GM23248 (cell line): ENCODE measurements at places on chromosomes 5 and 9. TPM values are rescaled to one million over a fixed set of nuclear protein-coding genes. Genes with fewer than 3 reads are reported as not detected.
A peak's percentile ranks its signal among the peaks of the same experiment; 100 is the strongest.

- no peaks in the 10 kb centered on the region for H3K36me3 ChIP-seq
- no peak overlapping the region for H3K4me3 ChIP-seq
- peaks cover 31% of the 10 kb centered on the region for H3K4me1 ChIP-seq
Observed at GRCh38 chr5:81774374-81774773, 23.5 kb upstream of the SSBP2 start.

DNA sequence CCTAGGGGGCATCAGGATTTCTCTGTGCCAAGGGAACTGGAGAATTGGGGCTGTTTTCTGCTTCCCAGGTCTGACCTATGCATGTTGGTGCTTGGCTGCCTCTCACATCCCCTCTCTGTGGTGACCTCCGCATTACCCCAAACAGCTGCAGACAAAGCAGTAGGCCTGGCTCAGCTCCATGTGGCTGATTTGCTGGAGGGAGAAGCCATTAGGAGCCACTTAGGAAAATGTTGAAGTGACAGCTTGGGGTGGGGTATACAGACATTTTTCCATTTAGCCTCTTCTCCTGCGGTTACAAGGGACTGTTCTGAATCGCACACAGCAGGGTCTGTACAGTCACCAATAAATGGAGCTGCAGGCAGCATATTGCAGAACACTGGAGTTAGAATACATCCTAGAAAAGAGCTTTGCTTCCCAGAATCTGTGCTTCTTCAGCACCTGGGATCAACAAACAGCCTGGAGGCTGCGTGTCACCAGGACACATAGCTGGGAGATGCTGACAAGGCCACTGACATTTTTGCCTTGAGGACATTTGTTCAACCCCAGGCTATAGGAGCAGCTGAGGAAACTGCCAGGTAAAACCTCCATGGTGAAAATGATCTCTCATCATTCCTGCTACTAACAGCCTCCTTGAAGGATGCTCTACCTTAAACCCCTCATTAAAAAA lies 335.3 kb downstream of the DIRAS2 start:
- H3K27me3 ChIP-seq, result no peaks in the 10 kb centered on the region
- no peaks in the 10 kb centered on the region for H3K36me3 ChIP-seq
- no peak overlapping the region for H3K27ac ChIP-seq
- no peak overlapping the region for H3K4me3 ChIP-seq

- DNase-seq, result peak; percentile 40
- no peaks in the 10 kb centered on the region for H3K27me3 ChIP-seq
- H3K27ac ChIP-seq, result peak overlapping the region; percentile 44
- no peaks in the 10 kb centered on the region for H3K36me3 ChIP-seq
- no peak overlapping the region for H3K4me3 ChIP-seq
Observed at GRCh38 chr5:142830241-142831008, 60.2 kb downstream of the ARHGAP26 start.

DNA sequence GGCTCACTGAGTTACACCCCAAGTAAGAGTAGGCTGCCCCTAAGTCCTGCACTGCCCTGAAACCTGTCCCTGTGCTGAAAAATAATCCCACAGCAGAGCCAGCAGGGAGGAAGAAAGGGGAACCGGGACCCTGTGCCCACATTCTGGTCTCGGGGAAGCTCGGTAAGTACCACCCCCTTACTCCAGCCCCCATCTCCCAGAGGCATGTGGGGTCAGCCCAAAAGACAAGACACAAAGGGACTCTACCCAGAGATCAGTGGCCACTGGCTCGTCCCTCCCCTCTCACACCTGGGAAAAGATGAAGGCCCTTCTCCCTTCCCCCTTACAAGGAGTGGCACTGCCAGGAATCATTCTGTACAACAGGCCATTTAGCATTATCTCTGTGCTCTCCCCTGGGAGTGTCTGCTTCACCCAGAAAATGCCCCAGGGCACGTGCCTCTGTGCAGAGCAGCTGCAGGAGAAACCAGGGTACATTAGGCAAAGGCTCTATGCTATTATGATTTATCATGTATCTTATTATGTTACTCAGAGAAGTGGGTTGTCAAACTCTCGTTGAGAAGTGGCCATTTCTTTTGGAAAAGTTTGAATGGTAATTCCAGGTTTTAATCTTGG lies 71.3 kb downstream of the NDFIP1 start:
- no peak for DNase-seq
- H3K27ac ChIP-seq, result no peak overlapping the region
- H3K4me1 ChIP-seq, result 0 out of 2 replicates have a peak, but pooled peaks cover 3% of the 10 kb centered on the region
- H3K27me3 ChIP-seq, result no peaks in the 10 kb centered on the region

GRCh38 chr9:136865041-136865767 lies 904 bp downstream of the EDF1 start:
- H3K27me3 ChIP-seq, result no peaks in the 10 kb centered on the region
- peaks cover 15% of the 10 kb centered on the region for H3K4me1 ChIP-seq
- H3K27ac ChIP-seq, result no peak overlapping the region
- no peak for DNase-seq
- H3K36me3 ChIP-seq, result peaks cover 6% of the 10 kb centered on the region

DNA sequence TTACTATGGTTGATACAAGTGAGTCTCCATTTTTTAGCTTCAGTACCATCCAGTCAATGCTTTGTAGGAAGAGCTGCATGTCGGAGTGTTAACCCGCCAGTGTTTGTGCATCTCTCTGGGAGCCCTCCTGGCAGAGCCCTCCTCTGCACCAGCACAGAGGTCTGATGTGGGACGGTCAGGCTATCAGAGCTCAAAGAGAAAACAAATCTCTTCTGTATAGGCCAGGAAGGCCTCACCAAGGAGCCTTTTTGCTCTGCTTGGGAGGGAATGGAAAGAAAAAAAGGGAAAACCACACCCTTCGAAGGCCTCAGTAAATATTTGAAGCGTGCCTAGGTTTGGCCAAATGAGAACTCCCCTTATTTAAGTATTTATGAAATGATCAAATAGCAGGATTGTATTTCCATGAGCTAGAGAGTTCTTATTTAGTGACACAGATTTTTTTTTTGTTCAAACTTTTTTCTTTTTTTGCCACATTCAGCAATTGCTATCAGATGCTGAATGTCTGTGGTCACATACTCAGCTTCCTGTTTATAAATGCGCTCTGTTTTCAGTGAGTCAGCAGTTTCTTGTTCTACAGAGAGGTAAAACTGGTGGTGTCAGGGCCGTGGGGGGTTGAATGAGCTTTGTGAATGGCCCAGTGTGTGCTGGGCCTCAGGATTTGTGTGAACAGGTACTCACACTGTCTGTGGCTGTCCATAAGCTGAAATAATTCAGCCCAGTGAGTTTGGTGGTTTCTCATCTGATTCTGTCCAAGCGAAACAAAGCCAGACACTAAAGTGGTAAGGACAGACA lies 226.6 kb downstream of the SNX18 start:
- H3K4me3 ChIP-seq, result 0 out of 2 replicates have a peak overlapping the region, but pooled peaks have one; percentile 17
- H3K27ac ChIP-seq, result peak overlapping the region; percentile 89
- no peaks in the 10 kb centered on the region for H3K36me3 ChIP-seq
- H3K27me3 ChIP-seq, result no peaks in the 10 kb centered on the region
- peak; percentile 94 for DNase-seq

DNA sequence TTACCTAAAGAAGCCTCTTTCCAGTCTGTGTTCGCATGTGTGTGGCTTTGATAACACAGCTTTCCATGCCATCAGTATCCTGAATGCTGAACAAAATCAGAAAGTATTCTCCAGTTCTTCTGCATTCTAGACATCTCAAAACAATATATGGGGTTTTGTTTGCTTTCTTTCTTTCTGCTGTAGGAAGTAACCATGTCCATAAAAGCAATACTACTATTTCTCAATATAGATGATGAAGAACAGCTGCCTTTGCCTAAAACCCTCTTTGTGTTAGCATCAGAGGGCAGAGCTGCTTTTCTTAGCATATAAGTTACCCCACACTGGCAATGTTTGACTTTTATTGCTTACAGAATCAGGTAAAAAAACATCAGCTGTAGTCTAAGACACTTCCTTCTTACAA lies 963.6 kb downstream of the CDH12 start:
- no peaks in the 10 kb centered on the region for H3K27me3 ChIP-seq
- DNase-seq, result no peak
- no peaks in the 10 kb centered on the region for H3K4me1 ChIP-seq
- H3K27ac ChIP-seq, result no peak overlapping the region

DNA sequence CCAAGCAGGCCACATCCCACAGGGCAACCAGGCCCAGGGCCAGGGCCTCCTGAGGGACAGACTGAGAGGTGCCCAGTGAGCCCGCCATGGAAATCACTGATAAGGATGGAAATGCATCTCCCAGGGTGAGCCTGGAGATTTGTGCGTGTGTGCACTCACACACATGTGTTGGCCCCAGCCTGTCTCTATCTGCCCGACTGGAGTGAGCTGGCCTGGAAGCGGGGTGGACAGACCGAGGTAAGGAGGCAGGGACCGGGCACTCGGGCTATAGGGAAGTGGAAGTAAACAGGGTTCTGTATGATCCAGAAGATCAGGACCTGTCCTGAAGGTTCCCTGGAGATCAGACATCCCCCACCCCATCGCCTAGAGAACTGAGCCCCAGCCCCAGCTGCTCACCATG lies 17.4 kb downstream of the GFI1B start:
- H3K4me3 ChIP-seq, result no peak overlapping the region
- no peak for DNase-seq
- no peaks in the 10 kb centered on the region for H3K36me3 ChIP-seq
- H3K4me1 ChIP-seq, result no peaks in the 10 kb centered on the region

- H3K4me1 ChIP-seq, result peaks cover 12% of the 10 kb centered on the region
- H3K36me3 ChIP-seq, result no peaks in the 10 kb centered on the region
- H3K27ac ChIP-seq, result peak overlapping the region; percentile 39
- peak; percentile 48 for DNase-seq
Observed at GRCh38 chr5:39661026-39661779, 236.4 kb upstream of the DAB2 start.

- DNase-seq, result peak; percentile 42
- H3K27ac ChIP-seq, result no peak within 1 kb of the TSS
- peaks cover 54% of the 10 kb centered on the region for H3K27me3 ChIP-seq
Observed at GRCh38 chr9:10612641-10613398, at the start of gene PTPRD. PTPRD (minus strand) TSS chr9:10613002.

GRCh38 chr5:87169300-87169991 lies 98.2 kb upstream of the RASA1 start:
- peak; percentile 11 for DNase-seq
- H3K36me3 ChIP-seq, result no peaks in the 10 kb centered on the region
- no peaks in the 10 kb centered on the region for H3K4me1 ChIP-seq
- H3K27ac ChIP-seq, result no peak overlapping the region
- H3K27me3 ChIP-seq, result no peaks in the 10 kb centered on the region
- no peak overlapping the region for H3K4me3 ChIP-seq

DNA sequence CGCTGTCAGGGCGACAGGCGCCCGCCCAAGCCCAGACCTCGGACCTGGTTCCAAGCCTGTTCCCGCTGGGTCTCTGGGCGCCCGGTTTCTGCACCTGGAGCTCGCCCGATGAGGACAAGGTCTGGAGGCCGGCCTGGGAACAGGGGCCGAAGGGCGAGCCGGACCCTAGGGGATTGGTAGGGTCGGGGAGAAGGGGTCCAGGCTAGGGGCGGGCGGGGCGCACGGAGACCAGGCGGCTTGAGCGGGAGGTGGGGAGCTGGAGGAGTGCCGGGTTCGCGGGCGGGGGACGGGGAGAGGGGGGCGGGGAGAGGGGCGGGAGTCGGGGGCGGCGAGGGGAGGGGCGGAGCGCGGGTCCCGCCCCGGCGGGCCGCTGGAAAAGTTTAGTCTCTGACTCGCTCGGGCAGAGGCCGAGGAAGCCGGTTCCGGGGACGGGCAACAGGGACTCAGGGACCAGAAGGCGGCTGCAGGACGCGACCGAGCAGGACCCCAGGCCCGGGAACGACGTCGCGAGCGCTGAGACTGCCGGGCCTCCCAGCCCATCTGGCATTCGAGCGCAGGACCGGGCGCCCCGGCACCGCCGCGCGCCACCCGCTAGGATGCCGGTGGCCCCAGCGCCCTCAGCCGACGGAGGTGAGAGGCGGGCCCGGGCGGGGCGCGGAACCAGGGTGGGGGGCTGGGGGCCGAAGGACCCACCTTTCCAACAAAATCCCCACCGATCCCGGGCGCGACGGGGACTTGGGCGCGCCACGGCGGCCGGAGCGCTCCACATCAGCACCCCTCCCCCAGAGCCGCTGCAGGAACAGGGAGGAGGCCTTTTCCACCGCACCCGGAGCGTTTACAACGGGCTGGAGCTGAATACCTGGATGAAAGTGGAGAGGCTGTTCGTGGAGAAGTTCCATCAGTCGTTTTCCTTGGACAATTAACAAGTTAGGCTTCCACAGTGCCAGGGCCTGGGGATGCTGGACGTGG lies at the start of gene S1PR3:
Gene S1PR3, plus strand, starts transcription at position 403 of the 969 bp plus-strand sequence. CDS start 9,733 bp downstream, outside the sequence.
- H3K4me1 ChIP-seq, result peaks cover 33% of the 10 kb centered on the region
- no peaks in the 10 kb centered on the region for H3K27me3 ChIP-seq
- no peak within 1 kb of the TSS for H3K27ac ChIP-seq
- DNase-seq, result peak; percentile 71
- H3K4me3 ChIP-seq, result peak within 1 kb of the TSS; percentile 84

GRCh38 chr5:2166979-2167377 lies 284.3 kb upstream of the IRX4 start:
- H3K27me3 ChIP-seq, result no peaks in the 10 kb centered on the region
- DNase-seq, result no peak
- H3K4me3 ChIP-seq, result no peak overlapping the region
- no peaks in the 10 kb centered on the region for H3K4me1 ChIP-seq

DNA sequence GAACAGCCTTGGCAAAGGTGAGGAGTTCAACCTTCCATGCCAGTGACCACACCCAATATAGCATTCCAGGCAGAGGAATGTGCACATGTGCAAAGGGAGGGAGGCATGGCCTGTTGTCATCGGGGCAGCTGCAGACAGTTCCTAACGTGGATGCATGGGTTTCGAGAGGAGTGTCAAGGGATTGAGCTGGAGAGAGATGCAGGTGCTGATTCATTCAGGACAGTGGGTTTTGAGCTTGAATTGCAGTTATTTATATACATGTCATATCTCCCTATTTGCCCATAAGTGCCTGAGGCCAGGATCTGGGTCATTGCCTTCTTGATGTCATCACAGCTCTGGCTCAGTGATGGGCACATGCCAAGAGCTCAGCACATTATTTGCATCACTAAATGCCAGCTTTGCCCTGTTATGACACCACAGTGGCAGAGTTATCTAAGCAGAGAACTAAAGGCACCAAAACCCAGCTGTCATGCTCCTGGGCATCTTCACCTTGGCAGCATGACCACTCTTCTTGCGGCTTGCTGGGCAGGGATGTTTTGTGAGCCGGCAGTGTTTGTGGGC lies 278.0 kb downstream of the NTRK2 start:
- DNase-seq, result no peak
- H3K27ac ChIP-seq, result no peak overlapping the region
- H3K36me3 ChIP-seq, result no peaks in the 10 kb centered on the region
- H3K4me1 ChIP-seq, result no peaks in the 10 kb centered on the region
- no peak overlapping the region for H3K4me3 ChIP-seq

DNA sequence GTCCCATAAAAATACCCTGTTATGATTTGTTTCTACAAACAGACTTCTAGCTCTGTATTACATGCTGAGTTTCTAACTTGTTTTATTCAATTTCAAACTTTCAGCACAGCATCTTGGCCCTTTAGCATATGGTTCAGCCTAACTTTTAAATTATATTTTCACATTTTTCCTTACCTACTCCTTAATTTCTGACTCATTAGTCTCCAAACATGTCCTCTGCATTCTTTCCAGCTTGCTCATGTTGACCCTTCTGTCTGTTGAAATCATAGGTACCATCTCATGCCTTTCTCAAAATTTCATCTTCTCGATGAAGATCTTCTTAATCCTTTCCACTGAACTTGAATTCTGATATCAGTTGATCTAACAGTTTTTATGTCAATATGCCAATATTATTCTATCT lies 200.9 kb upstream of the RIOK2 start:
- H3K36me3 ChIP-seq, result no peaks in the 10 kb centered on the region
- H3K4me3 ChIP-seq, result no peak overlapping the region
- H3K27ac ChIP-seq, result no peak overlapping the region
- H3K27me3 ChIP-seq, result no peaks in the 10 kb centered on the region

Gene CDO1
- total RNA-seq, result 0.89 and 4.3 TPM in 2 replicates

Gene SLC6A3
- not detected in 2 replicates for total RNA-seq

Gene CRHBP
- total RNA-seq, result not detected in 2 replicates

Gene CDH9
- total RNA-seq, result not detected in 2 replicates

Gene ARPC5L
- 21.9 and 31.5 TPM in 2 replicates for total RNA-seq

Gene COL27A1
- 2.3 and 3.9 TPM in 2 replicates for total RNA-seq

Gene ROPN1L
- 0.86 TPM in 1 of 2 replicates, not detected in the other for total RNA-seq

Gene SLC25A48
- not detected in 2 replicates for total RNA-seq

Gene ARID3C
- total RNA-seq, result 0.11 and 0.38 TPM in 2 replicates

Gene GPR150
- 1.1 TPM in 1 of 2 replicates, not detected in the other for total RNA-seq

Gene RLN1
- not detected in 2 replicates for total RNA-seq
